Stimulated activated CD4-positive, alpha-beta T cell treated with anti-CD3 and anti-CD28 coated beads, Interleukin-12 subunit alpha, Interleukin-12 subunit beta, amount 100 ng/mL, for 24 hours (primary cell): ENCODE measurements at places on chromosomes 3 and 15.

- no peak for DNase-seq
Observed at GRCh38 chr3:33941804-33942203, 143.4 kb downstream of the PDCD6IP start.

- no peak for DNase-seq
Observed at GRCh38 chr3:4748701-4749378, 230.4 kb upstream of the BHLHE40 start.

DNA sequence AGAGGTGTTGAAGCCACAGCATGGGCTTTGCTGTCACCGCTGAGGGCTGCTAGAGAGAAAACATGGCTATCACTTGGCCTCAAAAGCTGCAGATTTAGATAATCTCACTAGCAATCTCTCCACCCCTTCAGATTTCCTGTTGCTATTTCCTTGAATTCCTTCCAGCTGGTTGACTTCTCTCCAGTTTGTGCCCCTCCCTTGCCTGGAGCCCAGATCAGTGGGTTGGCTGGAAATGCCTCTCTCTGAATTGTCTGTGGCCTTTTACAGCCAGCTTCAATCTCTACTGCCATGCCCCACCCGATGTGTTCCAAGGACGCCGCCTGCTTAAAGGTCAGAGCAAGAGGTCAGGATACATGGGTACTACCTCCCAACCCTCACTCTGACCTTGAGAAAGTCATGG is 294.1 kb downstream of the NTRK3 start:
- no peak for DNase-seq

DNA sequence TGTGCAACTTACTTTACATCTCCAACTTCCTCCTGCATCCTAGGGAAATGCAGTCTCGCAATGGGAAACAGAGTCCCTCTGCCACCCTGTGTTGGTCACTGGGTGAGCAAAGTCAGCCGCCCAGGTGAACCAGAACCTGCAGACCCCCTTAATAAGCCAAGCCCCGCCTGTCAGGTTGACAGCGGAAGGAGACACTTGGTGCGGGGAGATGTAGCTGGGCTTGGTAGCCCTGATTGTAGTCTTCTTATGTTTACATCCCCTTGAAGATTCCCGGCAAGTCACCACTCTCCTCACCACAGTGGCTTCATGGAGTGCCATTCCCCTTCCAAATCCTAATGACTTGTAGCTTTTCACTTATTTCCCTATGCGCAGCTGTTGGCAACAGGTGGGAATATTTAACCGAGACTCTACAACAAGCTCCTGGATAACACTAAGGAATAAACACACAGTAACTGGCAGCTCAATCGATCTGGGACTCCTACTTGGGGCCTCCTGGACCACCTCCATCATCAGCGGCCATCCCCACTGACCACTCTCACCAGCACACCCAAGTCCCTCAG is 17.7 kb upstream of the CLSTN2 start:
- no peak for DNase-seq

GRCh38 chr3:73550032-73550431 is 74.7 kb downstream of the PDZRN3 start:
- no peak for DNase-seq

GRCh38 chr3:100899440-100900091 is 93.7 kb downstream of the ABI3BP start:
- no peak for DNase-seq

GRCh38 chr3:5144316-5144994 is 22.4 kb downstream of the ARL8B start:
- DNase-seq, result no peak

GRCh38 chr3:50532062-50532705 is 28.8 kb upstream of the CACNA2D2 start:
- DNase-seq, result no peak

DNA sequence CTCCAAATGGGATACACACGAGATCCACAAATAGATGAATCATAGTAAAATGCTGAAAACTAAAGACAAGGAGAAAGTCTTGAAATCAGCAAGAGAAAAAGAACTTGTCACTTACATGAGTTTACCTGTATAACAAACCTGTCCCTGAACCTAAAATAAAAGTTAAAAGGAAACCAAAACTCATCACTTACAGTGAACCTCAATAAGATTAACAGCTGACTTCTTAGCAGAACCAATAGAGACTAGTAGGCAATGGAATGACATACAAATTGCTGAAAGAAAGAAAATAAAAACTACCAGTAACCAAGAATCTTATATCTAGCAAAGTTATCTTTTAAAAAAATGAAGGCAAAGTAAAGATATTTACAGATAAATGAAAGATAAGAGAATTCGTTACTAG is 27.4 kb downstream of the SEC22A start:
- no peak for DNase-seq

- DNase-seq, result no peak
Observed at GRCh38 chr3:104990758-104991157, 376.0 kb upstream of the ALCAM start.

DNA sequence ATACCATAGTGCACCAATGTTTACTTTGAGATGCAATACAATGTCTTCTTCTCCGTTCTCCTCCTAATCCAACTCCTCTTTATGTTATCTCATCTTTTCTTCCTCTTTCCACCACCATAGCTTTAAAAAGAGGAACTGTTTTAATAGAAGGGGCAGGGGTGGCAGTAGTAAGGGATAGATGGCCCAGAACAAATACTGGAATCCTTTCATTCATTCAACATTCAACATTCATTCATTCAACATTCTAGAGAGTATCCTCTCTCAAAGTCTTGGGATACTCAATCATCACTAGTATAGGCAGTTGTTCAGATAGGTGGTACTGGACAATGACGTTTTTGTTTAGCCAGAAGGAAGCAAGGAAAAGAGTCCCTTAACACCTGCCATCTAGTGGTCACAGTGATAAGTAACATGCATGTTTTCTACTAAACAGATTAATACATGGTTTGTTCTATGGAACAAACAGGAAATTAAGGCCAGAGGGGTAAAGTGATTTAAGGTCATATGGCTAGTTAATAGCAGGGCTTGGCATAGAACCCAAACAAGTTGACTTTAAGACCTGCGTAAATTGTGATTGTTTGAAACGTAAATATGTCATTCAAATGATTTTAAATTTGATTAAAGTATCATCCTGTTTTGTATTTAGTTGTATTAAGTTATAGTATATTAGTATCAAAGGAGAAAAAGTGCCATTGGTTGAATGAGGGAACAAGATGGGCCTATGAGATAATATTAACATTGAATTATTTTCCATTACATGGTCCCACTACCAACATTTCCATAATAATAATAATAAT is 26.9 kb upstream of the EHHADH start:
- no peak for DNase-seq

- DNase-seq, result no peak
Observed at GRCh38 chr3:44454258-44454657, 23.2 kb downstream of the ZNF445 start.

GRCh38 chr3:104137116-104137515 is 1229.6 kb upstream of the ALCAM start:
- DNase-seq, result no peak

- no peak for DNase-seq
Observed at GRCh38 chr3:99829844-99830243, 12.2 kb downstream of the CMSS1 start.

- no peak for DNase-seq
Observed at GRCh38 chr15:41466711-41467110, 27.0 kb upstream of the ITPKA start.

DNA sequence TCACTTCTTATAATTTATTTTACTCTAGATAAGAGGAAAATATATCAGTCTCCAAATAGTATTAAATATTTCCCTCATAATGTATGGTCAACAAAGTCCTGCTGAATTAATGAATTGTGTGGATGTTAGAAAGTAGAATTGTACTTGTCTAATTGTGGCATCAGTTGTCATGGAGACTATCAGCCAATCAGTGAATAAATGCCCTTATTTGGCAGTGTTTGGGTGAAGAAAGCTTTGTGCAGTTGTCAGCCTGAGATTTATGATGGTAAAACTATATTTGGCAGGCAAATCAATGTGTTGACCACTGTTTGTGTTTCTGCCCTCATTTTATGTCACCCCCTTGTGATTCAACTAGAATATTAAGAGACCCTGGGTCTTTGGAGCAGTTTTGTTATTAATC is 293.6 kb upstream of the MDFIC2 start:
- DNase-seq, result no peak

GRCh38 chr3:183592821-183593220 is 37.3 kb upstream of the KLHL6 start:
- no peak for DNase-seq

GRCh38 chr15:65632780-65633375 is 11.1 kb downstream of the SLC24A1 start:
- no peak for DNase-seq

- no peak for DNase-seq
Observed at GRCh38 chr3:68121287-68121686, 466.9 kb upstream of the SUCLG2 start.

DNA sequence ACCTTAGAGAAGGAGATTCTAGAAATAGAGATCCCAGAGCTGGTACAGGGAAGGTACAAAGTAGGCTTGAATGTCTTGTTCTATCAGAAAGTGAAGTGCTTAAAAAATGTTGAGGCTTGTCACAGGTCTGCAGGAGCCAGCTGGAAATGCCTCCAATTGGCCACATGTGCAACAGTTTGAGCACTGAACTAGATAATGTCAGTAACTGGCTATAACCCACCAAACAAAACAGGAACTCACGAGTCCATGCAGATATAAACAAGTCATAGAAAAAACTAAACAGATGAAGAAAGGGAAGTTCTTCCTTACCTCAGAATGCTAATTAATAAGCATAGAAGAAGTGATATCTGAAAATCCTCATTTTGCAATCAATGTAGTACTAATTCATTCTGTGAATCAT is 11.9 kb upstream of the TF start:
- no peak for DNase-seq

DNA sequence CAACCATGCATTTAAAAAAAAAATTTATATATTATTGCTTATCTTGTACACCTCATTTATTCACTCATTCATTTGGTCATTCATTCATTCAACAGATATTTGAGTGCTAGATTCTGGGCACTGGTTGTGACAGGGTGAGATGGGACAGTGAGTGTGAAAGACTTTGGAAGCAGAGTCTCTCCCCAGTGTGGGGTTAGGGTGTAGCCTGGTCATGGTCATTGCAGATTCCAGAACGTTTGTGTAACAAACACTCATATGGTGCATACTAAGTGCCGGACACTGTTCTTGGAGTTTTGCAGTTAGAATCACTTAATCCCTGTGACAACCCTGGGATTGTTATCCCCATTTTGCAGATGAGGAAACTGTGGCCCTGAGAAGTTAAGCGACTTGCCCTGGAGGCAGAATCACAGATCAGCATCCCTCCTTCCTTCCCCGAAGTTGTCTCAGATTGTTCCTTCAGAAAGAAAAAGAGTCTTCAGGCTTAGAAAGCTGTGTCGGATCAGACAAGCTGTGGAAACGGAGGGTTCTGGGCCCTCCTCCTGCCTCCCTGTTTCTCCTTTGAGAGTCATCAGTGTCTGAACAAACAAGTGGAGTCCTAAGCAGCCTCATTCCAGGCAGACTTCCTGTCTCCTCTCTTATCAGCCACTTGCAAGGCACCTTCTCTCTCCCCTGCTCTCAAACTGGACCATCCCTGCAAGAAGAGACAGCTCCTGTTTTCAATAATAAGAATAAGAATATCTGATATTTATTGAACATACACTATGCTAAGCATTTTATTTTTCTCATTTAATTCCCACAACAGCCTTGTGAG is 6.3 kb downstream of the LOXL1 start:
- DNase-seq, result no peak

DNA sequence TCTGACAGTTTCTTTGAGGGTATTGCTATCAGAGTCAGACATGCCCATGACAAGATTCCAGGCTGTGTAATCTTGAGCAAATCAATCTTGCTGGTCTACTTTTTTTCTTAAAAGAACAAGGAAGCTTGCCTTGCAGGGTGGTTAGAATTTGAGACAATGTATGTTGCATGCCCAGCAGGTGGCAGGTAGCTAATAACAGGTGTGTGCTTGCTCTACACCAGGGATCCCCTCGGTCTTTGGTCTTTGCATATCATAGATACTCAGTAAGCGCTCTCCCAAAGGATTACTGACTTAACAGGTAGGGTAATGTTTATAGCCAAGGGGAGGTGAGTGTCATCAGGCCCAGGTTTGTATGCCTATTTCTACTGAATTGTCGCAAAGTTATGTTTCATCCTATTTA is 37.3 kb downstream of the CACNA1D start:
- no peak for DNase-seq

DNA sequence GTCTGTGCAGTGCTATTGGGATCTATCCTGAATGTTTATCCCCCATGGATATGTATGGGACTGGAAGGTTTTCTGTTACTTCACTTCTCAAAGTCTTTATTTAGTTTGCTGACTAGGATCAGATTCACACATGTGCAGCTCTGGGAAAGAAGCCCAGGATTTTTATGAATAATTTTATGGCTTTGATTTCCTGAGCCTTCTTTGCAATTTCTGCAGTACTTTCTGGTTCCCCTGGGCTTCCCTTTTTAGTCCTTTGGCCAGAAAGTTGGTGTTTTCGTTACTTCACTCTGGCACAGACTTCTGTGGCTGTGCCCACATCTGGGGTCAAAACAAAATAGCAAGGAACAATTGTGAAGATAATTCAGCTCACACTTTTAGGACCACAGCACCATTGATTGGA is 721.0 kb downstream of the OTOL1 start:
- no peak for DNase-seq

GRCh38 chr15:76163457-76164295 is 103.9 kb downstream of the TMEM266 start:
- no peak for DNase-seq

GRCh38 chr3:27380433-27381357 is 11.5 kb upstream of the NEK10 start:
- DNase-seq, result no peak
